ENCODE measurements at places on chromosomes 7 and 10.

DNA sequence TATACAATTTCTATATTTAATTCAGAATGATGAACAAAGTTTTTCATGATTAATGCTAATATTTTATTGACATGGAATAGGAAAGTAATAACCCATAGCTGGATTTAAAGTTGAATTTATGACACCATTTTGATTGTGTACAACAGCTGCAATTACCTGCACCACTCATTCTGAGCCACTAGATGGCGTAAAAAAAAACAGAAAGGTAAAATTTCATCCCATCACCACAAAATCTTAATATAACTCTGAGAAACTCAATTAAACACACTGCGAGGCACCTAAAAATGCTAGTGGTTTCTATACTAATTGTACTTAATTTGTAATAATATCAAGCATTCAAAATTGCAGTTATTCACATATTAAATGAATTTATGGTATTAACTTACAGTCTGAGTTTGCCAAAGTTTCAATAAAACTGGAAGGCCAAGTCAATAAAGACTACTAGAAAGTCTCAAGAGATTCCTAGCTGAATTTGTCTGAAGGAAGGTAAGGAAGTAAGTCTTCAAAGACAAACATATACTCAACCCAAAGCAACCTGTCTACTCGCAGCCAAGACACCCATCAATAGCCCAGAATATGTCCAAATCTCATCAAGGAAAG lies 182.5 kb downstream of the SKAP2 start:
- DNase-seq, result no peak

GRCh38 chr7:116583653-116584052 lies 58.8 kb downstream of the CAV1 start:
- DNase-seq, result no peak

DNA sequence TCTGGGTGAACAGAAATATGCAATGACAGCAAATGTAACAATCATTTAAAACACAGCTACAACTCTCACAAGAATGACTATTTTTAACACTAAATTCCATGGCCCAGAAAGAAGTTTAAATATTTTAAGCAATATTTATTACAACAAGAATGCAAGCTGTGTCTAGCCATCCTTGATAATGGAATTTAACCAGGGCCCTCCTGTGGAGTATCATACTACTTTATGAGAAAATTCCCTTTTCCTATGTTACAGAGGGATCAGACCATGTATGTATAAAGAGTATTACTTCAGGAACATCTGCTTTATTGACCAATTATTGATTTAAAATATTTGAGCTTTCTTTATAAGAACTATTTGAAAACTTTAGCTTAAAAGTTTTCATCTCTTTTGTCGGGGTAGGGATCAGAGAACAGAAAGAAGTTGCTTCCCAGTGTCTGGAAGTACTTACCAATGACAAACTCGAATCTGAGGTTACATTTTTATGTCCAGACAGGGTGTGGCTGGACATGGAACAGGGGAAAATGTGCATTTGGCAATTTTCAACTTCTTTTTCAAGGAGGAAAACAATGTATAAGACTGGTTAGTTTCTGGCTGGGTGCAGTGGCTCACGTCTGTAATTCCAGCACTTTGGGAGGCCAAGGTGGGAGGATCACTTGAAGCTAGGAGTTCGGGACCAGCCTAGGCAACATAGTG lies 48.3 kb upstream of the NRBF2 start:
- DNase-seq, result no peak

DNA sequence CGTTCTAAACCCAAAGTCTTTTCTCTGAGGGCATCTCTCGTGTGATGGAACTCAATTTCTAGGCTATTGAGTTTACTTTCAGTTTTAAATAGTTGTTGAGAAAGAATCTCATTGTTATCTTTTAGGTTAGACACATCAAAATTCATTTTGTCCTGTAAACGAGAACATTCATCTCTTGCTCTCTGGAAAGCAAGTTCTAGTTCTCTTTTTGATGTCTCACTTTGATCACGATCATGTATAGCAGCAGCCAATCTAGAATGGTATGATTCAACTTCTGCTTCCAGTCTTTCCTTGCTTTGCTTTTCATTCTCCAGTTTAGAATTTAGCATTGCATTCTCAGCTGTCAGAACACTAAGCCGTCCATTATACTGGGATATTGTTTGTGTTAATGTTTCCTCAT lies 65.1 kb downstream of the ANKRD26 start:
- DNase-seq, result no peak

DNA sequence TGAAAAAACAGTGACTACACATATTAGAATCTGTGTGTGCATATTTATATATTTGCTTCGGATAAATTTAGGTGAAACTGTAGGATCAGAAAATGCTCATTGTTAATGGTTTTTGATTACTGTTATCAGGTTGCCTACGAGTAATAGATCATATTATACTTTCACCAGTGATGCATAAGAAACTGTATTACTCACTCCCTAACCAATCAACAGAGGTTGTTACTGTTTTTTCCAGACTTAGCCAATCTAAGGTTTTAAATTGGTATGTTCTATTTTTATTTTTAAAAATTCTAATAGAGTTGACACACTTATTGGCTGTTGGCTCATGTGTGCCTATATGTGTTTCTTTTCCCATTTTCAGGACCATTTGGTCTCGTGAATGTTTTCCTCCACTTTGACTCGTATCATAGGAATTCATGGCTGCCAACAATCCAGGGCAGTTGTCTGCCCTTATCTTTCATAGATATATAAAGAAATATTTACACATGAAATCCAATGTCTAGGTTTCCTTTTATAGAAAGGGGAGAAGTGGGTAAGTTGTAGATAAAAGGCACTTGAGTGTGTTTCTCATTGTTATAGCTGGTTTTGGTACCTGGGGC lies 59.2 kb downstream of the ANLN start:
- DNase-seq, result no peak

- no peak for DNase-seq
Measured at GRCh38 chr7:143205560-143206293, 16.1 kb upstream of the TAS2R40 start.

- no peak for DNase-seq
Measured at GRCh38 chr10:2556883-2557282, 510.5 kb upstream of the PFKP start.

DNA sequence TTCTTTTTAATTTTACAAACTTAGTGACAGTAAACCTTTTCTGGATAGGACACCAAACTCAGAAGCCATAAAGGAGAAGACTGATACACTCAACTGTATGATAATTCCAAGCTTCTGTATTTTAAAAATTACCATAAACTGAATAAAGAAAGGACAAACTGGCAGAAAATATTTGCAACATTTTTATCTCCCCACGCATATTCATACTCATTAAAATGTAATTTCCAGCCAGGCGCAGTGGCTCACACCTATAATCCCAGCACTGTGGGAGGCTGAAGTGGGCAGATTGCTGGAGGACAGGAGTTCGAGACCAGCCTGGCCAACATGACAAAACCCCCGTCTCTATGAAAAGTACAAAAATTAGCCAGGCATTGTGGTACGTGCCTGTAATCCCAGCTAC lies 67.7 kb downstream of the HIBADH start:
- no peak for DNase-seq

DNA sequence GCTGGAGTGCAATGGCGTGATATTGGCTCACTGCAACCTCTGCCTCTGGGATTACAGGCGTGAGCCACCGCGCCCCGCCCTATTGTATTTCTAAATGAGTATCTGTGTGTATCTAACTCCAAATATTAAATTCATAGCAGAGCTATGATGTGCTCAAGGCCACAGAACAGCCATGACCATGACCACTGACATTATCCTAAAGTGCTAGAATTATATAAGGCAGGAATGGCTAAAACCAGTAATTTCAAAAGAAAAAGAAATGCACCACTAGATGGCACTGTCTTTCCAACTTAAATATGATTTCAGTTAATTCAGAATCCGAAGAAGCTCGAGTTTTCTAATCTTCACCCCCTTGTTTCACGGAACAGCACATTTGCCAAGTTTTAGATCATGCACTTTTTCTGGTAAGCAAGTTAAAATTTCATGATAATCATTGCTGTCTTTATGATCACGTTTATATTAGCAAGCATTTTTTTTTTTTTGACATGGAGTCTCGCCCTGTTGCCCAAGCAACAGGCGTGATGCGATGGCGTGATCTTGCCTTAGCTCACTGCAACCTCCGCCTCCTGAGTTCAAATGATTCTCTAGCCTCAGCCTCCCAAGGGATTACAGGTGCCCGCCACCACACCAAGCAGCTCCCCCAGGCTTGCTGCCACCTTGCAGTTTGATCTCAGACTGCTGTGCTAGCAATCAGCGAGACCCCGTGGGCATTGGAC lies 65.3 kb downstream of the OR13A1 start:
- peak; percentile 60 for DNase-seq

DNA sequence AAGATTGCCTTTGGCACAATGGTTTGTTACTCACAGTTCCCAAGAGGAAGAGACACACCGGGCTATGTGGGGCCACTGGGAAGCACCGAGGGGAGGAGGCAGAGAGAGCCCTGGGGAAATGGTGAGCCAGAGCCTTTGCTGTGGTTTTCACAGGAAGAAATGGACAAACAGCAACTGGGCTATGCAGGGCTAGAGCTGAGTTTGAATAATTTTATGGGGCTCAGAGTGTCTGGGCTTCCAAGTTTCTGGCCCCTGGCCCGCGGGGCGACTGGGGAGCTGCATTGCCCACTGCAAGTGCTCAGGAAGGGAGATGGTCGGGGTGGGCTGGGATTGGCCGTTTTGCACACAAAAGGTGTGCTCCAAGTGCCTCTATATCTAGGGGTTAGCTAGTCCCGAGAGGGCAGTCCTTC lies 92.6 kb downstream of the CHST15 start:
- DNase-seq, result no peak

GRCh38 chr10:29063806-29064644 lies 224.8 kb upstream of the LYZL1 start:
- DNase-seq, result no peak

DNA sequence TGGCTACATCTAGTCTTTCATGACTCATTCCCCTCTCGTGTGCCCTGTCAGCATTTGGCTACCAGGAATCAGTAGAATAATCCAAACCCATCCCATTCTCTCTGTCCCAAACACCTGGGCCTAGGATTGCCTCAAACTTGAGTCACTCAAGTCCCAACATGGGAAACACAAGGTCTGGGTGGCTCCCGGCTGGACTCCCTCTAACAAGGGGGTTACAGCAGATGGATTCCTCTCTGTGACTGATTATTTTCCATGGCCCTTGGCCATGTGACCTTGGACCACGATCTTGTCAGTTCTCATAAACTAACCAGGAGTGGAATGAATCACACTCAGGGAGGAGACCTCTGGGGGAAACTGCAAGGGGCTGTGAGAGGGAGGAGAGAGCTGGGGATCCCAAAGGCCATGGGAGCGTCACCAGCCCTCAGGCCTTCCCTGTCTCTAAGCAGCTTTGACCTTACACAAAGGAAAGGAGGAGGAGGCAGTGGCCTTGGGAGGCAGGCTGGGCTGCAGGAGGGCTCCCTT lies 533.1 kb downstream of the KCNMA1 start:
- no peak for DNase-seq

Data from SK-N-DZ (cell line).